ENCODE measurements at places on chromosomes 16 and 17.

DNA sequence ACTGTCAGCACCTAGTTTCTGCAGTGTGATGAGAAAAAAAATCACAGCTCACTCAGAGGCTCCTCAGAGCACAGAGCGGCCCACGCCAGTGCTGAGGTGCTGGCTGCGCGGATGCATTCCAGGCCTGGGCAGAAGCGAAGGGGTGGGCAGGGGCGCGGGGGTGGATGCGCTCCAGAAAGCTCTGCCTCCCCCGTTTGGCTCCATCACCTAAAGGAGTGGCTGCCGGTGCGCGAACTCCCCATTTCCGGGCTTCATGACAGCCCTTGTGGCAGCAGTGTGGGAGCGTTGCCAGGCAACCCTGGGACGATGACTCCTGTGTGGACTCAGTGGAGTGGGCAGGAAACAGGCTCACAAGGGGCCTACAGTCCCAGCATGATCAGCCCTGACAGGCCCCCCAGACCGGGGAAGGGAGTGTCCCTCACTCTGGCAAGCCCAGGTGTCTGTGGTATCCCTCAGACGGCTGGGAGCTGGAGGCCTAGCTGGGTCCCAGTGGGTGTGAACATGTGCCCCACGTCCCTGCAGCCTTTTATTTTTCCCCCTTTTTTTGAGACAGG, 32.8 kb upstream of the NUDT16L1 start:
- no peak for DNase-seq

DNA sequence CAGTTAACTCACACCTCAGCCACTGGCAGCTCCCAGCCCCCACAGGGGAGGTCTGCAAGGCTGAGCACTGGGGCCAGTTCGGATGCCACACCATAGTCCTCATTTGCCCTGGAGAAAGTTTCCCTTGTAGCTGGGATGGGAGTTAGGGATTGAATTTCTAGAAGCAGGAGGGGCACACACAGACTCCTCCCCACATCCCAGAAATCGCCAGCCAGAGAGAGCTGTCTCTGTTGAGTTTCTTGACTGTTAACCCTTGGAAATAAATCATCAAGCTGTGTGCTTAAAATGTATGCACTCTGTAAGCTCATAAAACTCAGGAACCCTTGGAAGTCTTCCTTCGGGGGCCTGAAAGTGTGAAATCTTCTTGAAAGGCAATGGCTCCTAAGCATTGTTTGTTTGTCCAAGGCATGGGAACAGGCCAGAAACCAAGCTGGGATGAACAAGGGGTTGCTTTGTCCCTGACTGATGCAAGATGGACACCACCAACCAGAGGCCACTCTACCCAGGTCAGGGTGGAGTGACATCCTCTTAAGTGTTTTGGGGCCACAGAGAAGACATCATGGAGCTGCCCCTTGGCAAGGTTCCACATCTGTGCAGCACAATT, 394 bp upstream of the PRM3 start:
- DNase-seq: no peak

DNA sequence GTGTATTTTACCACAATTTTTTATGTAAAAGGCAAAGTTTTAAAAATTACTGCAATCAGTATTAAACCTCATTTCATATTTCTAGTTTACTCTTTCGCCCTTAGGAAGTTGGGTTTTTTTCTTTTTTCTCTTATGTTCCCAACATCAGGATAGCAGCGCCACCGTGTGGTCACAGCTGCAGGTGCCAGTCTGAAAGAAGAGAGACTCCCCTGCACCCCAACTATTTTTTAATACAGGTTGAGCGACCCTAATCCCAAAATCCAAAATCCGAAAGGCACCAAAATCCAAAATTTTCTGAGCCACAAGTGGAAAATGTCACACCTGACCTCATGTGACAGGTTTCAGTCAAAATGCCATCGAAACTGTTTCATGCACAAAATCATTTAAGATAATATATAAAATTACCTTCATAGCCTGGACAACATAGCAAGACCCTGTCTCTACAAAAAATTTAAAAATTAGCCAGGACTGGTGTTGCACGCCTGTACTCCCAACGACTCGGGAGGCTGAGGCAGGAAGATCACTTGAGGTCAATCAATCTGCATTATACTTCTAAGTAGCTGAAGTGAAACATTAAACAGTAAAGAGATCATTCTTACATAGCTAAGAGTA, 21.8 kb upstream of the ASGR2 start:
- no peak for DNase-seq

- no peak for DNase-seq
These were observed 17.6 kb upstream of the SSTR5 start for GRCh38 chr16:1054660-1055556.

DNA sequence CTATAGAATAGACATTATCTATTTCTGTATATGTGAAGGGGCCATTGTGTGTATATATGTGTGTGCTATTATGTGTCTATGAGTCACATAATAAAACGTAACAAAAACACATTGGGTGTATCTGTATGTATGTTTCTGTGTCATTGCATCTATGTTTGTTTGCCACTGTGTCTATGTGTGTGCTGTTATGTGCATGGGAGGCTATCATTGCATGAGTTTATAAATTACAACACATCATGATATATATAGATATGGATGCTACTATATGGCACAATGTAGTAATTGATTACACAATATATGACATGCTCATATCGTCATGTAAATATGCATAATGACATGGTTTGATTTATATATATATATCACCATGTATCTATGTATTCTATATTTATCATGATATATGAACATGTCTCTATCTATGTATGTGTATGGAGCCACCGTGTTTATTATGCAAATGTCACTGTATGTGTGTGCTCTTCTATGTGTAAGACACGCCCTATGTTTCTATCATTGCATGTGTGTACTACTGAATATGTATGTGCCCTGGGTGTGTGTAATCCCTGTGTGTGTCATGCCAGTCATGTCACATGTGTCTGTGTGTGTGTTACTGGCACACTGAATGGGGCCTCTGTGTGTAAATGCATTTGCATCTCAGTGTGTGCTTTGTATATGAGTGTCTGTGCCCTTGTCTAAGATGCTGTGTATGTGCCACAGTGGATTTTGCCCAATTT, 1.4 kb upstream of the TSPOAP1 start:
- DNase-seq: no peak

GRCh38 chr16:86597880-86598606, 19.7 kb downstream of the FOXL1 start:
- DNase-seq: no peak

DNA sequence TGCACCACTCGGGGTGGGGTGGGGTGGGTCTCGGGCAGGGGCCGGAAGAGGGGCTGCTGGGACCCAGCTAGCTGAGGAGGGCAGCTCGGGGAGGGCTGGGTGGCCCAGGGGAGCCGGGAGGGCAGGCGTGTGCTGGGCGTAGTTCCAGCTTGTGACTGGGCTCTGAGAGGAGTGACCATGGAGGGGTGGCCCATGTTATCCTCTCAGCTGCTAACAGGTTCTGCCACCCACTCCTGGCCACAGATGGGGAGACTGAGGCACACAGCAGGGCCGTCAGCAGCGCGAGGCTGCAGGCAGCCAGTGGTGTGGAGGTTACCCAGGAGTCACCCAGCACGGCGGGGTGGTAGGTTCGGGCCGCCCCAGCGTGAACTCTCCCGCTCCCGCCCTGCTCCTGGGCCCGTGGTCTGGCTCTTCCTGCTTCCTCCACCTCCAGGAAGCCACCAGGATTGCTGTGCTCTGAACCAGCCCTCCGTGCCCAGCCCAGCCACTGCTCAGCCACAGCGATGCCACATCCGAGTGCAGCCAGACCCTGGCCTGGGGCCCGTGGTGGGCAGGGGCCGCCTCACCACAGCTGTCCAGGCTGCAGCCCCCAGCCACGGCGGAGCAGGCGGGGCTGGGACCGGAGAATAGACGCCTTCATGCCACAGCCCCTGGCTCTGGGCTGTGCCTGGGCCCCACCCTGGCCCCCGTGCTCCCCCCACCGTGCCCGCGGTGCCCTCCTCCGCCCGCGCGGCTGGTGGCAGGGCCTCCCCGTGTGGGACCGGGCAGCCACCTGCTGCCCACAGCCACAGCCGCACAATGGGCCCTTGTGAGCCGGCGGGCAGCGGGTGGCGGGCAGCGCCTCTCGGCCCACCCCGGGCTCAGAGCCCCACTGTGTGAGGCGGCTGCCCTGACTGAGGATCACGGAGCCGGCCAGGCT, 26.3 kb upstream of the SSTR5 start:
- DNase-seq: no peak

GRCh38 chr16:87207965-87208364, 109.2 kb downstream of the C16orf95 start:
- DNase-seq: no peak

- DNase-seq: no peak
These were observed 9.0 kb downstream of the TMEM11 start for GRCh38 chr17:21204935-21205334.

GRCh38 chr17:68963958-68964357, 8.8 kb upstream of the ABCA8 start:
- DNase-seq: no peak

DNA sequence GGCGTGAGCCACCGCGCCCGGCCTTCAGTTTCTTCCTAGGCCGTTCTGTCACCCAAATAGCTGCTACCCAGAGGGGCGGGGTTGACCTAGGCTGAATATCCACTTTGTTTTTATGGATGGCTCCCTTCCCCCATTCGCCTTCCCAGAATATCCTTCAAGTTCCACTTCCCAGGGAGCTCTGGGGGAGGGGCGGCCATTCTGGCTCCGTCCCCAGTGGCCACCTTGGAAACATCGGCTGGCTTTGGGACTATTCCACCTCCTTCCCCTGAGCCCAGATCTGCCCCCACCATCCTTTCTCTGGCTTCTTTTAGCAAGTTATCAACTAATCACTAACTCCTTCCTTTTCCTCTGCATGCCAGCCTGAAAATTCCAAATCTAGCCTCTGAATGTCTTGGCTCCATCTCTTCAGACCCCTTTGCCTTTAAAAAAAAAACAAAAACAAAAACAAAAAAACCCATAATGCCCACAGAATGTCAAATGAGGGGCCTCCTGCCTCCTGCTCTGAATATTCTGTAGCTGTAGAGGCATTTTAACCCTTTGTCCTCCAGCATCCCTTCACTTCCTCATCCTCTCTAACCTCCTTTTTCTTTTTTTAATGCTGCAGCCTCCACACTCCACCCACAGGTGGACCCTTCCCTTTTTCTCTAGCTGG, 6.4 kb downstream of the ATP1B2 start:
- no peak for DNase-seq

DNA sequence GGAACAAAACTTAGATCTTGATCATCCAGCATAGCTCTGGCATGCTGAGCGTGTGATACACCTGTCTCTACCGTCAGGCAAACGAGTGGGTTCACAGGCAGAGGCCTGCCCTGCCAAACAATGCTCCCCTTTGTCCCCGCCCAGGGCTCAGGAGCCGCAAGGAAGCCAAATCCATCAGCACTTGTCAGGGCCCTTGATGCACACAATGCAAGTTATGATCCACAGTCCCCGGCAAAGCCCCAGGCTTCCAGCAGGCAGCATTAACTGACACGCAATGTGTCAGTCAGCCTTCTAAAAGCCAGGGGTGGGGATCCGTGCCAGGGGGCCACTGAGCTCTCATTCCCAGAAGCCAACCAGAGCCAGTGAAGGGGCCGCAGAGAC, 460.9 kb downstream of the SLC39A11 start:
- DNase-seq: no peak

DNA sequence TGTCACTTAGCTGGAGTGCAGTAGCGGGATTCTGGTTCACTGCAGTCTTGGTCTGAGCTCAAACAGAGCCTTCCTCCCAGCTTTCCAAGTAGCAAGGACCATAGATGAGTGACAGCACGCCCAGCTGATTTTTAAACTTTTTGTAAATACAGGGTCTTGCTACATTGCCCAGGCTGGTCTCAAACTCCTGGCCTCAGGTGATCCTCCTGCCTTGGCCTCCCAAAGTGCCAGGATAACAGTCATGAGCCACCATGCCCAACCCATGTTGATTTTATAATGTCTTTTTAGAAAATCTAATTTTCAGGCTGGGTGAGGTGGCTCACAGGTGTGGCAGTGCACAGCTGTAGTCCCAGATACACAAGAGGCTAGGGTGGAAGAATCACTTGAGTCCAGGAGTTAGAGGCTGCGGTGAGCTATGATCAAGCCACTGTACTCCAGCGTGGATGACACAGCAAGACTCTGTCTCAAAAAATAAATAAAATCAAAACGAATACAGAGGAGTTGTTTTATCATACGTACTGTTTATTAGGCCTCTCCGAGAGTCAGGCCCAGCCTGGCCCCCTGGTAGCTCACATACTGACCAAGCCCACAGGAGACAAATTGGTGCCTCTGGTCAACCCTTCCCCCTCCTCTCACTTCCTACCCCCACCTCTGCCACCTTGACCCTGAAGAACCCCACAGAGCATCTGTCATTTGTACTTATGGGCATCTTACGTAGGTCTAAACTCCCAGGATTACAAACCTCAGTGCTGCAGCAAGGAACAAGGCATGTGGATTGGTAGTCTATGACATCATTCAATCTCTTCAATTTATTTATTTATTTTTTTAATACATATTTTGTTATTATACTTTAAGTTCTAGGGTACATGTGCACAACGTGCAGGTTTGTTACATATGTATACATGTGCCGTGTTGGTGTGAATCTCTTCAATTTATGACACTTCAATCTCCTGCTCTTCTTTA, 13.6 kb downstream of the C16orf86 start:
- no peak for DNase-seq

DNA sequence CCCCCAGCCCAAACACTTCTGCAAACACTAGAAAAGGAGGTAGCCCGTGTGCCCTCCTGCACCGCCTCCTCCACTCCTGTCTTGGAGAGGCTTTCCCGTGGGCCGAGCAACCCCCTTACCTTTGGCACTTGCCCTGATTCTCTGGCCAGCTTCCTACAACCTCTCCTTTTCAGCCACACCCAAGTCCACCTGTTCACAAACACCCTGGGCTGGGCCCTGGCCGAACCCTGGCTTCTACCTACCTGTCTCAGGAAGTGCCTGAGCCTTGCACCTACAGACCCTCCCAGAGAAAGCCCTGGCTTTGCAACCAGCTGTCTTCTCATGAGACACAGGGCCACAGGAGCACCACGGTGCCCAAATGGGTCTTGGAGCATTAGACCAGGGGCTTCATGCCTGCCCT, 2.0 kb upstream of the ANTKMT start:
- no peak for DNase-seq

- no peak for DNase-seq
These were observed 197.1 kb downstream of the KCNJ2 start for GRCh38 chr17:70366386-70366785.

Data from forelimb muscle (tissue), 1 donor.